ENCODE measurements at places on chromosomes 2 and 18.

DNA sequence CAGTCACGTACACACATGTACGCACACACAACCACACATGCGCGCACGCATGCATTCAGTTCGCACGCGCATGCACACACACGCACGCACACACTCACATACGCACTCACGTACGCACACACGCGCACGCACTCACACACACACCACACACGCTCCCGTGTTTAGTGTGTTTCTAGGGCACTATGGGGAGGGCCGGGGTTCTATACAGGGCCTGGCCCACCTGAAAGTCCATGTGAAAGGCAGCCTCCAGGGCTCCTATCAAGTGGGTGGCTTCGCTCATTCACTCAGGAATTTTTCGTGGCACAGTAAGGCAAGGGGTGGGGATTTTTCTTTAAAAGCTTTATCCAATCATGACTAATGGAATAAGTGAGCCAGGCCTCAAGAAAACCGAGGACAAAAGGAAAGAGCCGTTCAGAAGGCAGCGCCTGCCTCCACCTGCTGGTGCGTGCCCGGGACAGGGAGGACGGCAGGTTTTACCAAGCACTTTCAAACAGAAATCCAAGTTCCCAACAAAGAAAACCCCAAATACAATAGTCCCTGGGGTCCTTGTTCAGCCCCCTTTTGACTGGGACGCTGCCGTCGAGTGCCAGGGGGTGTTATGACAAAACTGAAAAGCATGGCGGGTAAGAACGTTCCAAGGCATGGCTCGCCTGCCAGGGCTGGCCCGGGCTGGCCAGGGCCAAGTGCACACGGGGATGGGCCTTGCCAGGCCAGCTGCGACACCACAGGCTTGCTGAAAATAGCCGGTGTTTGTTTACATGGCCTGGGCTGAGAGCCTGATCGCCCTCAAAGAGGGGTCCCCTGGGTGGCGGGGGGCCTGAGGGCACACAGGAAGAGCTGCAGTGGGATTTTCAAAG is 110.0 kb downstream of the HDAC4 start:
- DNase-seq, result no peak

DNA sequence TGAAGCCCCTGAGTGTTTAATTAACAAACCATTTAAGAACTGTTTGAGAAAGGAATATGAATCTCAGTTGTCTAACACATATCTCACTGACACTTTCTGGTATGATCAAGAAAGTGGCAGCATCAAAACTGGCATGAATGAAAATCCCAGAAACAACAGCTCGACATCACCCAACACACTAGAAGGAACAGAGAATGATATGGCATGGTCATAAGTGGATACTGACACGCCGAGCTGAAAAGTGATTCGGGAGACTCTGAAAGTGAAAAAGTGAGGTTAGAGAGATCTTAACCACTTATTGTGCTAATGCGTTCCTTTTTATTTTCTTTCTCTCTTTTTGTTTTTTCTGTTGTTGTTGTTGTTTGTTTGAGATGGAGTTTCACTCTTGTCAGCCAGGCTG is 37.9 kb downstream of the MRPL35 start:
- DNase-seq, result no peak

GRCh38 chr2:202679980-202680379 is 45.2 kb downstream of the FAM117B start:
- DNase-seq, result no peak

DNA sequence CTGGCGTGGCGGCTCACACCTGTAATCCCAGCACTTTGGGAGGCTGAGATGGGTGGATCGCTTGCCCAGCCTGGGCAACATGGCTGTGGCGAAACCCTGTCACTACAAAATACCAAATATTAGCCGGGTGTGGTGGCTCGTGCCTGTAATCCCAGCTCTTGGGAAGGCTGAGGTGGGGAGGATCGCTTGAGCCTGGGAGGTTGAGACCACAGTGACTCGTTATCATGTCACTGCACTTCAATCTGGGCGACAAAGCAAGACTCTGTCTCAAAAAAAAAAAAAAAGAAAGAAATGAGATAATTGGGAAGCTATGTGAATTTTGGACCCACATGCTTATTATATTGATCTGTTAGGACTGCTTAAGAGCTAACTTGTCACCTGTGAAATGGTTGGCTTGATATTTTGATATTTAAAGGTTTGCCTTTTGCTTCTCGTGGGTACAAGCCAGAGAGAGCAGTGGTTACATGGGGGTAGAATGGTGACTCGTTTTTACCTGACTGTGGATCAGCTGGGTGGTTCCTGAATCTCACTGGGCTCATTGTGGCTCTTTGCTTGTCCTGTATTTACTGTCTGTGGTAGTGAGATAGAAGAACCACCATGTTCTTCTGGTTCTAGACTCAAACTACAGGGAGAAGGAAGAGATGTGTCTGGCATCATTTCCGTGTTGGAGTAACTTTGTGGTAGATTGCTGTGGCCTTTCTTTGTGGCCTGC is 28.9 kb downstream of the ZNF532 start:
- no peak for DNase-seq

GRCh38 chr2:46498681-46499080 is 19.3 kb downstream of the TMEM247 start:
- DNase-seq, result no peak

- DNase-seq, result no peak
These were observed 30.7 kb upstream of the KLHL14 start for GRCh38 chr18:32803568-32803967.

GRCh38 chr2:242098445-242099128 is 229.1 kb downstream of the RTP5 start:
- DNase-seq, result no peak

Measured in stimulated activated CD4-positive, alpha-beta T cell treated with anti-CD3 and anti-CD28 coated beads, Interleukin-4, amount 100 ng/mL, for 24 hours (primary cell).